ENCODE measurements at places on chromosomes 2 and 18.
A peak's percentile ranks its signal among the peaks of the same experiment; 100 is the strongest.

DNA sequence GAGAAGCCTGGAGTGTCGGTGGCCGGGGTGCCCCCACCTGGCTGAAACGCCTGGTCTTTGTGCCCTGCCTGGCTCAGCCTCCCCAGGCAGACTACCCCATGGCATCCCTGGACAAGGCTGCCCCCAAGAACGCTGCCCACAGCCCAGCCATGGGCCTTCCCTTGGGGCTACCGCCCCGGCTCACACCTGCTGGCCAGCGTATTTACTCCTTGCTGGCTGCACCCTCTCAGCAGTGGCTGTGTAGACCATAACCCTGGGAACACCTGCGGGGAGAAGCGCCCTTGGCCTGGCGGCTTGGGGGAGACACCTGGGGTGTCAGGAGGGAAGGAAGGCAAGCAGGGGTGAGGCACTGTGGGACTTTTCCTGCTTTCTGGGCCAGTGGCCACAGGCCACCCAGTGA lies 17.3 kb downstream of the CAPN10 start:
- DNase-seq, result no peak

DNA sequence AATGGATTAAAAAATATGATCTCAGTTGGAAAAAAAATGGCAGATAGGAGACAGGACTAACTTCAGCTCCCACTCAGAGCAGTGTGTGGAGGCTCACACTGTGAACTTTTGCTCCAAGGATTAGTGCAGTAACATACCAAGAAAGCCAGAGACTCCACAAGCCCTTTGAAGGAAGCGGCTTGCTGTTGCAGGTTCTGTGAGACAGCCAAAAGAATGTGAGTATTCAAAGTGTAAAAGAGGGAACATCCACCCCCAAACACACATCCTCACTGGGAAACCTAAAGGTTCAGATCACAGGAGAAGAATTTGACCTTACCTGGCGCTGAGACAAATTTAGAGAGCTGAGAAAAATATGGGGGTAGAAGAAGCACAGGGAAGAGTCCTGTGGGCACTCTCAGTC lies 77.5 kb downstream of the FAM171B start:
- DNase-seq, result no peak

DNA sequence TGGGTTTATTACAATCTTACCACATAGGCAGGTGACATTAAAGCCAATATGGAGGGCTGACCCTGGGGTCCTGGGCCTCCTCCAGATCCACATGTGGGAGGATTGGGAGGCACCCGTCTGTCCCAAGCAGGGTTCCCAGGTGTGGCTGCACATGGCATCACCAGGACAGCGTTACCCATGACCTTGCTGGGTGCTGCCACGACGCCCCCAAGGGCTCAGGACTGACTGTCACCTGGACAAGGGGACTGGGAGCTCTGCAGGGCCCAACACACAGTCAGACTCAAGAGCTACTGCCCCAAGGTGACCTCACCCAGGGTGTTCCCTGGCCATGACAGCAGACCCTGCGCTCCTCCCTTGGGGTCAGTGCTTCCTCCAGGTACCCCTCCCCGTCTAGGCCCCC lies 437.4 kb upstream of the MYT1L start:
- DNase-seq, result no peak

DNA sequence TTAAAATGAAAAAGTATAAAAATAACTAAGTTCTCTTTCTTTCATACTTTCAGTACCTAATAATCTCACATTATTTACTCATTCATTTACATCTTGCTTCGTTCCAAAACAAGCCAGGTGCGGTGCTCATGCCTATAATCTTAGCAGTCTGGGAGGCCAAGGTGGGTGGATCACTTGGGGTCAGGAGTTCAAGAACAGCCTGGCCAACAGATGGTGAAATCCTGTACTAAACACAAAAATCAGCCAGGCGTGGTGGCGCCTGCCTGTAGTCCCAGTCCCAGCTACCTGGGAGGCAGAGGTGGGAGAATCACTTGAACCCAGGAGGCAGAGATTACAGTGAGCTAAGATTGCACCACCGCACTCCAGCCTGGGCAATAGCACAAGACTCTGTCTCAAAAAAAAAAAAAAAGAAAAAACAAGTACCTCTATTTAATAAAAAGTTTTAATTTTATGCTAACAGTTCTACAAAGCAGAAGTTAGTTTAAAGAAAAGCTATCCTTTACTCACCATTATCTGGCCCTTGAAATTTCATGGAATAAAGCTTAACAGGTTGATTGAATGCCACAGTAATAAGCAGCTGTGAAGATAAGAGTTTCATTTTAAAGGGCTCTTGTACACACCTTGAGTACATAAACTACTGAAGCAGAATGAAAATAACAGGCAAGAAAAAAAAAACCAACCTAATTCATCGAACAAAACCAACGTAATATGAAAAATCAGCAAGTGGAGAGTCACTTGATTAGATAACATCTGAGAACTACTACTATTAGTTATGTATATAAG lies 22.5 kb downstream of the TXNL1 start:
- DNase-seq, result no peak

DNA sequence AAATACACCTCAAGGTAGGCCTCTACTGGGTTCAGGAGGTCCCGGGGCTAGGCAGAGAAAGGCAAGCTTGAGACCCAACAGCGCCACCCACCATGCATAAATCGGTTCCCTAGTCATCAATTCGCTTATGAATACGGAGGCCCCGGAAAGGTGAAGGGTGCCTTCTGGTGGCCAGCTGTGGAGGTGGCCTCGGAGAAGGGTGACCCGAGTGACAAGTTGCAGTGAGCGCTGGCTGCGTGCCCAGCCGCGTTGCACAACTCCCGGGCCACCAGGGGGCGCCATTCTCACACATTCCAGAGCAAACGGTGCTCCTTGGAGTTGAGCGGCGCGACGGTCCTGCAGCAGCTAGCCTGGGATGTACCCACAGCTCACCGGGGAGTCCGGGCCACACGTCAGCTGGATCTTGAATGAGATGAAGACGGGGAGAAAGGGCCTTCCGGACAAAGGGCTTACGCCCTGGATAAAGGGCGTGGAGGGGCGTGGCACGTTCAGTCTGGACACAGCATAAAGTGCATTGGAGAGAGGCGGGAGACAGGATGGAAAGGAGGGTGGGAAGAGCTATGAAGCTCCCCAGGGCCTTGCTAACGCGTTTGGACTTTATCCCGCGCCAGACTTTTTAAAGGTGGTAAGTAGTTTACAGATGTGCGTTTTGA lies 20.4 kb downstream of the TMSB10 start:
- DNase-seq, result peak; percentile 99

- no peak for DNase-seq
Observed at GRCh38 chr18:41072946-41073345, 882.1 kb upstream of the PIK3C3 start.

DNA sequence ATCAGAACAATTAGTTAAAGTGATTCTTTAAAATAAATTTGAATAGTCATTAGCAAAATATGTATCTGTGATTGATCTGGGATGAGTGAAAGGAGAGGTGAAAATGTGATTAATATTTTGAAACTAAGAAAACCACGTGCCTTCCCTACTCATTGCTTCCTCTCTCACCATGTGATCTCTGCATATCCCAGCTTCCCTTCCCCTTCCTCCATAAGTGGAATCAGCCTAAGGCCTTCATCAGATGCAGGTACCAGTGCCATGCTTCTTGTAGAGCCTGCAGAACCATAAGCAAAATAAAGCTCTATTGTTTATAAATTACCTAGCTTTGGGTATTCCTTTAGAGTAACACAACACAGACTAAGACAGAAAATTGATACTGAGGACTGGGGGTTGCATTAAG lies 11.2 kb upstream of the STAT1 start:
- DNase-seq, result no peak

DNA sequence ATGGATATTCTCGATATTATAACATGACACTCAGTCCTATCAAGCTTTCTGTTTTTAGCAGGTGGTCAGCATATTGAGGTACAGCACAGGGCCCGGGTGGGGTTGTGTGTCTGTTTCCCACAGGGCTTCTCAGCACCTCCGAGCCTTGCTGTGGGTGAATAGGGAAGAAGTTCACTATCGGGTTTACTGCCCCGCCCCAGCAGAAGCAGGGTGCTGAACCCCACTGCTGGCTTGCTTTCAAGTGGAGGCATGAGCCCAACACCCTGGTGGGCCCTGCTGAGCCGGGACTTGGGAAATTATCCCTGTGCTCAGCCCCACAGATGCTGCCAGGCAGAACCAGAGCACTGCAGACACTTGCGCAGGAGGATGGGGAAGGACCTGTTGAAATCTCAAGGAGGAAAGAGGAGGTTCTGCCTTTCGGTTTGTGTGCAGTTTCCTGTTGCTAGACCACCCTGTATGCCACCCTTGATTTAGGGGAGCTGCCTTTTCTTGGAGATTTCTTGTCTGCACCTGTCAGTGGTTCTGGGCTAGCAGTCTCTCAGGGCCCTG lies 270.3 kb upstream of the SALL3 start:
- no peak for DNase-seq

DNA sequence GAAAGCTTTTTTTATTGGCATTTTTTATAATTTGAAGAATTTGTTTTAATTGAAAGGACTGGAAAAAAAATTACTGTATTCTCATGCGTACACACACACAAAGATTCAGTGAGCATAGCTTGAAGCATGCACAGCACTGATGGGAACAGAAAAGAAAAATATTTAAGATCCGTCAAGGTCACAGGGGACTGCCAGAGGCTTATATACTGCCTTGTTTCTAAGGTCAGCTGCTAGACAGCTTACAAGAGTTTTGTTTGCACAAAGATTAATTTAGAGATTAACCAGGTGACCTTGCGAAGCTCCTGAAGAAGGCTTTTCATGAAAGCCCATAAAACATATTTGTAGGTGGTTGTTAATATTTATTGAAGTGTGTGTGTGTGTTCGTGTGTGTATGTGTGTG lies 396.3 kb downstream of the TRIB2 start:
- no peak for DNase-seq

GRCh38 chr2:224038049-224038829 lies 847 bp downstream of the SERPINE2 start:
- DNase-seq, result peak; percentile 43

DNA sequence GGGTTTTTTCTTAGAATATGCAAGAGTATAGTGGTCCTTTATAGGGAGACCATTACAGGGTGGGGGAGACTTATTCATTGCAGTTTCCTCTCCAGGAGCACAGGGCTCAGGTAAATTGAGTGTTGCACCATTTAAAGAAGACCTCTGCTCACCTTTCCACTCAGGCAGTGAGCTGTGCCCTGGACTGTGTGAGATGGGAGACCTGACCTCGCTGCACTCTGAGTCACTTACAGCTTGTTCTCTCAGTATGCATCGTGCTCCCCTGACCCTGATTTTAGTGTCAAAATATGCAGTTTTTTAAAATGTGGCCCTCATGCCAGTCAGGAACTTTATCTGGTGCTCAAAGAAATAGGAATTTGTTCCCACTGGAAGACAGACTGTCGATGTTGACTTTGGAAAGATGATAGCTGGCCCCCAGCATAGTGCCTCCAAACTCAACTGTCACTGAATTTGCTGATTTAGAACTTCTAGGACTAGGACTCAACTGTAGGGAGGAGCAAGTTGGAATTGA lies 146.7 kb upstream of the EPAS1 start:
- DNase-seq, result no peak

DNA sequence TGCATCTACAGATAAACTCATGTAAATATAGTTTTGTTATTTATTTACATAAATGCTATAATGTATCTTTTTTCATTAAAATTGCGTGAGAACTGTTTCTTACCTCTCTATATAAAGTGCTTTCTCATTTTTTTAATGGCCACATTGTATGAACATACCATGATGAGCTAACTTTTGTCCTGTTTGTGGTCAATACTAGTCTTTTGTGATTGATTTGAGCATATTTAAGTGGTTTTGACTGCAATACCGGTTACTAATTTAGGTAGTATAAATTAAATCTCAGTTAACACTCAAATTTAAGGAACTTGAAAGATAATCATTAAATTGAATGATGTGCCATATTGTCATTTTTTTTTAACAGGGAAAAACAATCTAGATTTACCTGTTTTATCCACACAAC lies 108.2 kb downstream of the HAUS1 start:
- DNase-seq, result no peak

DNA sequence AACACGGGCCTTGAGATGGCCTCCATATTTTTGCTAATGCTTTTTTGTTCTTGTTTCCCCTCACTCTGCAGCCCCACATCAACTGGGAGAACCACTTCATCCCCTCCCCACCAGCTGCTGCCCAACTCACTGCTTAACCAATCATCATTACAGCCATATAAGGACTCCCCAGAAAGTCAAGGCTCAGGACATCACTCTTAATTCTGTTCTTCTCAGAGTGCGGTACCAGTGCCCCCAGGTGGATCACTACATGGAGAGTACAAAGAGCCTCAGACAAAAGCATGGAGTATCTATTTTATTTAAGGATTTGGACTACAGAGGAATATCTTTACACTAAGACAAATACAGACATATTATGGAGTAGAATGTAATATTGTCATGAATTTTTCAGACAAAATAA lies 340.6 kb downstream of the PAX3 start:
- DNase-seq, result no peak

GRCh38 chr18:75829091-75829490 lies 401.6 kb upstream of the SMIM21 start:
- no peak for DNase-seq

DNA sequence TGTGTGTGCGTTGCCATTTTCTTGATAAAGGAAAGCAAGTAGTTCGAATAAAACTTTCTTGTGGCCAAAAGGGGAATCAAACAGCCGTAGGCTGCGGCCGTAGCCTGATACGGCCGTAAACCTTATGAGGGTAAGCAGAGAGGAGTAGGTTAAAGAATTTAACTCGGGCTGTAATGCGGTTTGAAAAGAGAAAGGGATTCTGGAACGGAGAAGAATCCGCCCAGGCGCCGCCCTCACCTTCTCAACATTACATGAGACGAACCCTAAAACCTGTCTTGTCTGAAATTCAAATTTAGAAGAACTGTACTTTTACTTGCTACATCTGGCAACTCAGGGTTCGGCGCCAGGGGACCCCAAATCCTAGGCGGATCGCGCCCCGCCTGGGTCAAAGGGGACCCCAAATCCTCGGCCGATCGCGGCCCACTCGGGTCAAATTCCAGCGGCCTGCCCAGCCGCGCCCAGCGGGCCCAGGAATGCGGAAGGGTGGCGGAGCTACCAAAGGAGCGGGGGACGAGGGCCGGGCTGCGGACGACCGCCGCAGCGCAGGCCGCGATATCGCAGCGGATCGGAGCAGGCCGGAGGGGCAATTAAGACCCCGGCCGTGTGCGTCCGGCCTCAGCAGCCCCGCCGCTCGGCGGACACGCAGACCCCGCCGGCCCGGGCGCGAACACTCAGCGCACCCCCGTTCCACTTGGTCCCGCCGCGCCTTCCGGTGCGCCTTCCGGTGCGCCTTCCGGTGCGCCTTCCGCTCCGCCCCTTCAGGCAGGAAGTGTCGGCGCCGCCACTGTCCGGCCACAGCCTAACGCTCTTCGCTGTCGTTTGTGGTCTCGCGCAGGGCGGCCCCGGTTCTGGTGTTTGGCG lies at the start of gene MYL12B:
TSS of gene MYL12B (plus strand) at position 761 of the 861 bp plus-strand sequence. CDS start 10,766 bp downstream, outside the sequence.
- peak; percentile 76 for DNase-seq

GRCh38 chr2:230684270-230685168 lies 28.1 kb upstream of the CAB39 start:
- DNase-seq, result no peak

DNA sequence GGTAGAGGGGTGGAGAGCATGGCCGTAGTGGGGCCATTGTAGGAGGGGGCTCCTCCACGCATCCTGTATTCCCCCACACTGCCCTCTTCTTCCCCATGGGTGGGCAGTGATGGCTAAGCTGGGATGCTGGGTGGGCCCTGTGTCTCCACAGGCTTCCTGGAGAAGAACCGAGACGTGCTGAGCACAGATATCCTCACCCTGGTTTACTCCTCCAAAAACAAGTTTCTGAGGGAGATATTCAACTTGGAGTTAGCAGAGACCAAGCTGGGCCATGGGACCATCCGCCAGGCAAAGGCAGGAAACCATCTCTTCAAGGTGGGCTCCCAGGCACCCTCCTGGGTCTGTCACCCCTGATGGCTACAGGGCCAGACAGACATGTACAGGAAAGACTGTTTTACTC lies 52.8 kb downstream of the MYO7B start:
- no peak for DNase-seq

- DNase-seq, result peak; percentile 59
Observed at GRCh38 chr2:239882331-239882732, 142.8 kb downstream of the NDUFA10 start.

Measured in activated naive CD4-positive, alpha-beta T cell treated with Interleukin-2 at 50 U/mL for 16 hours (primary cell).